ENCODE measurements at places on chromosomes 6 and 20. TPM values are rescaled to one million over a fixed set of nuclear protein-coding genes. Genes with fewer than 3 reads are reported as not detected.

- H3K36me3 ChIP-seq, result no peaks in the 10 kb centered on the region
- DNase-seq, result no peak
- H3K27me3 ChIP-seq, result no peaks in the 10 kb centered on the region
Measured at GRCh38 chr6:83600459-83600858, 88.1 kb downstream of the PRSS35 start.

- H3K4me1 ChIP-seq, result peaks cover 21% of the 10 kb centered on the region
- H3K36me3 ChIP-seq, result peaks cover 1% of the 10 kb centered on the region
- DNase-seq, result no peak
- H3K27ac ChIP-seq, result no peak overlapping the region
- H3K4me3 ChIP-seq, result no peak overlapping the region
Measured at GRCh38 chr6:111603685-111604084, 2.0 kb downstream of the TRAF3IP2 start.

DNA sequence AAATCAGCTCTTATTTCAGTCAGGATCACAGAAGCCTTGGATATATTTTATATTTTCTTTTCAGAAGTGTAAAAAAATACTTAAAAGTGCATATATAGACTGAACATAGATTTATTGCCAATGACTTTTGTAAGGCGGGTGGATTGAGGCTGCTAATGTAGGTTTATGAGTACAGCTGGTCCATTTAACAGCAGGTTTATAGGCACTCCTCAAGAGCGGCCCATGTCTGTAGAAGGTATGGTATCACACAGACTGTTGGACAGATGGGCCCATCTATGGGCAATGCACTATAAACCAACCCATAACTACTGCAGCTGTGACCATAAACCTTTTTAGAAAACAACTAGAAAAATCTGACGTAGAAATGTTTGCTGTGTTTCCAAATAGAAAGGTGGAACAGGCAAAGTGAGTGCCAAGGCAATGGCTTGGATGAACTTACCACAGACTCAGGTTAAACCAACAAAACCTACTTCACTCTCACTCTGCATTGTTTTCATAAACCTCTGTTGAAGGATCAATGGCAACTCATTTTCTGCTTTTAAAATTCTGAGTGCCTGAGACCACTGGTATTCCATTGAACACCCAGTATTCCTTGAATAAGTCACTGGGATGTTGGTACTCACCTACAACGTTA is 170.6 kb upstream of the EYA4 start:
- no peak overlapping the region for H3K27ac ChIP-seq
- H3K36me3 ChIP-seq, result no peaks in the 10 kb centered on the region
- no peak overlapping the region for H3K4me3 ChIP-seq

- H3K4me1 ChIP-seq, result no peaks in the 10 kb centered on the region
- no peak for DNase-seq
- no peak overlapping the region for H3K4me3 ChIP-seq
Measured at GRCh38 chr6:56474532-56474931, 168.2 kb downstream of the DST start.

DNA sequence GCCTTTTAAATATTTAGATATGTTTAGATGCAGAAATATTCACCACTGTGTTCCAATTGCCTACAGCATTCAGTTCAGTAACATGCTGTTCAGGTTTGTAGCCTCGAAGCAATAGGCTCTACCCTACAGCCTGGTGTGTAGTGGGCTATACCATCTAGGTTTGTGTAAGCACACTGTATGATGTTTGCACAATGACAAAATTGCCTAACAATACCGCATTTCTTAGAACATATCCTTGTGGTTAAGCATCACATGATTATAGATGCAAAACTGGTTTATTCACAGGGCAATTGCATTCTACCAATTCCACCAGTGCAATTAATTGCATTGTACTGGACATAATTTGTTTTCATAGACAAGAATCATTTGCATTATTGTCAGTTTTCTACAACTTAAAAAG is 7.9 kb upstream of the SLC22A16 start:
- DNase-seq, result no peak
- no peaks in the 10 kb centered on the region for H3K4me1 ChIP-seq
- no peak overlapping the region for H3K27ac ChIP-seq
- no peak overlapping the region for H3K4me3 ChIP-seq

DNA sequence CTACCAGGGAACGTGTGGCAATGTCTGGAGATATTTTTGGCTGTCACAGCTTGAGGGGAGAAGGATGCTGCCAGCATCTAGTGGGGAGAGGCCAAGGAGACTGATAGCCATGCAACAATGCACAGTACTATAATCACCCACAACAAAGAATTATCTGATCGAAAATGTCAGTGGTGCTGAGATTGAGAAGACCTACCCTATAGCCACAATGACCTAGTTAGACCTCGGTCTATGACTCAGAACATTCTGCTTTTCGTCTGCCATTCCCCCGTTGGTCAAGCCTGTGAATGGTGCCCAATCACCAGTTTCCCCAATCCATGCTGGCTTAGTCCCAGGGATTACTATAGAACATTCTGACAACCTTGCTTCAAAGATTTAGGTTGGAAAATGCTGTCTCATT is 93.5 kb downstream of the TMEM200A start:
- no peaks in the 10 kb centered on the region for H3K36me3 ChIP-seq
- no peak overlapping the region for H3K4me3 ChIP-seq
- no peaks in the 10 kb centered on the region for H3K27me3 ChIP-seq
- no peak for DNase-seq
- no peaks in the 10 kb centered on the region for H3K4me1 ChIP-seq

- H3K4me1 ChIP-seq, result peaks cover 18% of the 10 kb centered on the region
- no peak overlapping the region for H3K4me3 ChIP-seq
- DNase-seq, result no peak
Measured at GRCh38 chr6:134253681-134254080, 64.2 kb downstream of the SGK1 start.

GRCh38 chr6:5553767-5554166 is 292.5 kb downstream of the FARS2 start:
- H3K4me1 ChIP-seq, result peaks cover 11% of the 10 kb centered on the region
- no peak overlapping the region for H3K4me3 ChIP-seq
- no peaks in the 10 kb centered on the region for H3K27me3 ChIP-seq
- no peaks in the 10 kb centered on the region for H3K36me3 ChIP-seq

DNA sequence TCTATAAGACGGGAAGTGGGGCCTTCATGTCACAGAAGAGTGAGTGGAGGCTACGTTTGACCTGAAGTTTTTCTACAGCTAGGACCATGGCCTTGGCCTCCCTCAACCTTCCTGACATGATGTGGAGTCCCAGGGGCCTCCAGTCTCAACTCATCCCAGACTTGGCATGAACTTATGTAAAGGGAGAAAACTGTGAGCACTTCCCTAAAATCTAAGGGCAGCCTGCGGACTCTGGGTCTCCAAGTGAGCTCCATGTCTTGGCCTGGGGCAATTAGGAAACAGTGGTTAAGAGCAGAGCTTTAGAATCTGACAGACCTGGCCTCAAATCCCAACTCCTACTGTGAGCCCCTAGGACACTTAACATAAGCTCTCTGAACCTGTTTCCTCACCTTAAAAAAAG is 182.5 kb downstream of the ZNF217 start:
- H3K4me3 ChIP-seq, result no peak overlapping the region
- DNase-seq, result no peak
- H3K27me3 ChIP-seq, result no peaks in the 10 kb centered on the region
- no peak overlapping the region for H3K27ac ChIP-seq

- H3K4me3 ChIP-seq, result peak overlapping the region; percentile 28
- H3K36me3 ChIP-seq, result no peaks in the 10 kb centered on the region
- H3K27me3 ChIP-seq, result no peaks in the 10 kb centered on the region
- peak; percentile 75 for DNase-seq
- H3K27ac ChIP-seq, result peak overlapping the region; percentile 79
- H3K4me1 ChIP-seq, result peaks cover 45% of the 10 kb centered on the region
Measured at GRCh38 chr6:7145885-7146828, 38.4 kb downstream of the RREB1 start.

GRCh38 chr6:3822747-3823445 is 26.3 kb upstream of the FAM50B start:
- no peak for DNase-seq
- H3K36me3 ChIP-seq, result no peaks in the 10 kb centered on the region
- H3K27me3 ChIP-seq, result no peaks in the 10 kb centered on the region
- H3K27ac ChIP-seq, result no peak overlapping the region
- no peaks in the 10 kb centered on the region for H3K4me1 ChIP-seq
- no peak overlapping the region for H3K4me3 ChIP-seq

- no peak overlapping the region for H3K27ac ChIP-seq
- no peaks in the 10 kb centered on the region for H3K36me3 ChIP-seq
- no peaks in the 10 kb centered on the region for H3K27me3 ChIP-seq
- H3K4me1 ChIP-seq, result peaks cover 9% of the 10 kb centered on the region
- DNase-seq, result no peak
Measured at GRCh38 chr6:14375930-14376329, 258.4 kb downstream of the CD83 start.

The PTCRA gene
- total RNA-seq, result not detected

The RCAN2 gene
- not detected for total RNA-seq

The LST1 gene
- total RNA-seq, result not detected

The KHDC1L gene
- total RNA-seq, result not detected

The PPIL6 gene
- total RNA-seq, result not detected

The SRMS gene
- not detected for total RNA-seq

The WFDC12 gene
- total RNA-seq, result not detected

The GPX5 gene
- total RNA-seq, result not detected

The KIAA1755 gene
- 0.19 TPM for total RNA-seq

The SOD2 gene
- total RNA-seq, result 110 TPM

The B3GALT4 gene
- 0.34 TPM for total RNA-seq

The COL9A3 gene
- 7.9 TPM for total RNA-seq

The KCNK16 gene
- not detected for total RNA-seq

The SLC22A7 gene
- total RNA-seq, result not detected

The SLPI gene
- 3.0 TPM for total RNA-seq

Data from Caco-2 (cell line).